NCI-H748 treated with DMSO at 0.1 percent for 48 hours (cell line): ENCODE measurements at places on chromosomes 13 and 19.

GRCh38 chr13:91762957-91763356 lies 364.5 kb downstream of the GPC5 start:
- no peak for DNase-seq

- DNase-seq, result no peak
Measured at GRCh38 chr13:85582890-85583289, 216.3 kb downstream of the SLITRK6 start.

DNA sequence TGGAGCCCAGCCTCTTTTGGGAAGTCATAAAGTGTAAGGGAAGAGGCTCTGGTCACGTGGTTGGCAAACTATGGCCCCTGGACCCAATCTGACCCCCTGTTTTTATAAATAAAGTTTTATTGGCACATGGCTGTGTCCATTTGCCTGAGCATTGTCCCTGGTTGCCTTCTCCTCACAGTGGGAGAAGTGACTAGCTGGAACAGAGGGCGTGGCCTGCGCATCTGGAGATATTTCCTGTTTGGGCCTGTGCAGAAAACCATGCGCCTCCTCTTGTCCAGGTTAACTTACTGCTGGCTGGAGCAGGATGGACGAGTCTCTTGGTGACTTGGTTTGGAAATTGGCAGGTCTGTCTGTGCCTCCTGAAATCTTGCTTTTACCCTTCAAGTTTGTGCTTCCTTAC lies 48.3 kb downstream of the KDM4B start:
- no peak for DNase-seq

DNA sequence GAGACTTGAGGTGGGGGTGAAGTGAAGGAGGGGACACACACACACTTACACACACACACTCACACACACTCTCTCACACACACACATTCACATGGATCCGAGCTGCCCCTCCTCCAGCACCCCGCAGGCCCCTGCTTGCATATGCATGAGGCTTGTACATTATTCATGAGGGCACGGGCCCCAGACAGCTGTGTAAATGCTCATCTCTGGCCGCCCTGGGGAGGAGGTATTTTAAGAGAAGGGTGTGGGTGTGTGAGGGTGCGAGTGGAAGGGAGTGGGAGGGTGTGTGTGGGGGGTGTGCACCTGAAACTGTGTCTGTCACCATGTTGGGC lies 2.4 kb downstream of the NCAN start:
- no peak for DNase-seq

DNA sequence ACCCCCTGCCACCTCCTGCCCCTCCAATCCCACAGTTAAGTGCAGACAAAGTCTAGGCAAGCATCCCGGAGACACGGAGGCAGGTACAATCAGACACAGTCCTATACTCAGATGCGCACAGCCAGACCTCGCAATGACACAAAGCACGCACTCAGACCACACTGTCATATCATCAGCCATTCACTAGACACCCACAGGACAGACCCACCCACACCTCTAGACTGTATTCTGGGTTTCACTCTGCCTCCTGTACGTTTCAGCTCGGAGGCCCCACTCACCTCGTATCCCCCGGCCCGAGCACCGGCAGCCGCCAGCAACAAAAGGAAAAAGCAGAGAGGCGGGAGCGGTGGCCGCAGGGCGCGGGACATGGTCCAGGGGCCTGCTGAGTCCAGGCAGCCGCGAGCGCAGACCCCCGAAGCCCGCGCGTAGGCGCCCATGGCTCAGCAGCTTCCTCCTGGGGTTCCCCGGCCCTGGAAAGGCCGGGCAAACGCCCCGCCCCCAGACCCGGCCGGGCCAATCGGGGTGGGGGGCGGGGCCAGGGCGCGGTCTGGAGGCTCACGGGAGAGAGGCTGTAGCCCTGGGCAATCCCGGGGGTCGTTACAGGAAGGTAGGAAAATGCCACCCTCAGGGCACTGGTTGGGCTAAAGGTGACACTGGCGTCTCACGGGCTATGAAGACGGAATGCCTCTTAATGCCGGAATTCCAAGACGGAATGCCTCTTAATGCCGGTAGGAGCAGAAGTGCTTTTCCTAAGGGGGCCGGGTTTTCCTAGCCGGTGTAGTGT lies at the start of the genes MAN2B1 and WDR83:
MAN2B1 (minus strand) TSS at position 478 of the 784 bp plus-strand sequence; CDS start at position 437, 41 bp downstream.
WDR83 (plus strand) TSS at position 543 of the 784 bp plus-strand sequence. CDS start 2,984 bp downstream, outside the sequence.
- DNase-seq, result peak; percentile 10

DNA sequence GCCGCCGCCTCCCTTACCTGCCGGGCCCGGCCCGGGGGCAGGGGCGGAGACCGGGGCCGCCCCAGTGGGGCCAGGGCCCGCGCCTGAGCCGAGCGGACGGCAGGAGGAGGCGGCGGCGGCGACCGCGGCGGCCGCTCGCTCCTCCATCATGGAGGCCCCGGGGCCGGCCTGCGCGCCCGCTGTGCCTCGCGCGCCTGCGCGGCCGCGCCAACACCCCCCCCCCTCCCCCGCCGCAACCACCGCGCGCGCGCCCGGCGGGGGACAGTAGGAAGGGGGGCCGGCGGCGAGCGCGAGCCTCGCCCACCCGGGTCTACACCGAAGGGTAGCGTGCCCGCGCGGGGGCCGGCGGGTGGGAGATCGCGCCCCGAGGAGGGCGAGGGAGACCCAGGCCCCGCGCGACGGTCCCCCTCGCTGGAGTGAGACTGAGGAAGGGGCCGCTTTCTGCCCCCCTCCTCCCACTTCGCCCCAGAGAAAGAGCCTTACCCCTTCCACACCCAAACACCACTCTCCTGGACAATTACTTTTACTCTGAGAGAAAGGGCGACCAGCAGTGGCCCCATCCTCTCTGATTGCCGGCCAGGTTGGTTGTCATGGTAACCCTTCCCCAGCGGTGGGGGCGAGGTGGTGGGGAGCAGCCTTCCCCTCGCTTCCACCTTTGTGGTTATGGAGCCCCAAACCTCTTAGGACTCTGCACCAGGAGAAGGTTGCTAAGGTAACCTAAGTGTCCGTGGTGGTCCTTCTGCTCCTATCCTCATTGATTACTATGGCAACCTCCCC lies at the start of gene STRN4:
STRN4 (minus strand) TSS at position 170 of the 777 bp plus-strand sequence; CDS start at position 150, 20 bp downstream.
- no peak for DNase-seq

- DNase-seq, result no peak
Measured at GRCh38 chr13:112521073-112521685, 66.8 kb downstream of the TUBGCP3 start.

GRCh38 chr13:106393776-106394175 lies 141.7 kb downstream of the EFNB2 start:
- DNase-seq, result no peak

DNA sequence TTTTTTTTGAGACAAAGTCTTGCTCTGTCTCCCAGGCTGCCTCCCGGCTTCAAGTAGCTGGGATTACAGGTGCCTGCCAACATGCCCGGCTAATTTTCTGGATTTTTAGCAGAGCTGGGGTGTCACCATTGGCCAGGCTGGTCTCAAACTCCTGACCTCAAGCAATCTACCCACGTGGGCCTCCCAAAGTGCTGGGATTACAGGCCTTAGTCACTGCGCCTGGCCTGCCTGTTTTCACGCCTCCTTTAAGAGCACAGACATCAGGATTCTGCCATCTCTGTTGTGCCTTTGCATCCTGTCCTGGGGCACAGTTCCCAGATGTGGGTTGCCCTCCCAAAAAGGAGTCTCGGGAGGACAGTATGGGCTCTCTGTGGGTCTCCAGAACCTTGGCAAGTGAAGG lies 2.5 kb upstream of the PRAM1 start:
- DNase-seq, result no peak

DNA sequence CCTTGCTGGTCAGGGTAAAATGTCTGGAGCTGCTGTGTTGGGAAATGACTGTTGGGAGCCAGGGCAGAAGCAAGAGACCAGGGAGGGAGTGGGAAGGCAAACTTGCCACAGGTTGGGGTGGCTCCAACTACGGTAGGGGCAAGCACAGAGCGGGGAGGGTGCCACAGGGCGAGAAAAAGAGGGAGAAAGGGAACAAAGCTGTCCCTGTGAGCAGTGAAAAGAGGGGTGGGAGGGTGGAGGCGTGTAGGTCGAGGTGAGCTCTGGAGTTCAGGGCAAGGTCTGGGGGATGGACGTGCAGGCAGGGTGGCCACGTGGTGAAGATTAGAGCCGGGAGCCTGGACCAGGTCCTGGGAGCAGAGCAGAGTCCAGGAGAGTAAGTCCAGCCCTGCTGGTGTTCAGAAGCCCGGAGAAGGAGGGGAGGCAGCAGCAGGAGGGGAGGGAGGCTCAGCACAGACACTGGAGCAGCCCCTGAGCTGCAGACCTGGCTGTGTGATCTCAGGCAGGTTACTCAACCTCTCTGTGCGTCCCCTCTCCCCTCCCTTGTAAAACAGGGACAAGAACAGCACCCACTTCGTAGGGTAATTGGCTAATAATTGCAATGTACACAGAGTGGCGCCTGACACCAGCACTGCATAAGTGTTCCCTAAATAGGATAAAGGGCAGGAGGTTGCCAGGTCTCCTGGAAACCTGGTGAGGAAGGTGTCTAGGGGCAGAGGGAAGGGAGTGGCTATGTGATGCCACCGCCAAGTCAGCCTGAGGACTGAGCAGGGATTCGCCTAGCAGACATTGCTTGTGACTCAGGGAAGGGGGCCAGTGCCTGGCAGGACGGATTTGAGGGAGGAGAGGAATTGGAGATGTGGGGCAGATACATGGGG lies 3.2 kb upstream of the POLR2E start:
- DNase-seq, result no peak

GRCh38 chr19:35291916-35292315 lies at the start of gene MAG:
TSS of gene MAG (plus strand) at chr19:35292161. CDS start at chr19:35295409, 3,248 bp downstream.
- DNase-seq, result no peak

GRCh38 chr13:99809926-99810325 lies 161.6 kb downstream of the ZIC5 start:
- DNase-seq, result no peak

DNA sequence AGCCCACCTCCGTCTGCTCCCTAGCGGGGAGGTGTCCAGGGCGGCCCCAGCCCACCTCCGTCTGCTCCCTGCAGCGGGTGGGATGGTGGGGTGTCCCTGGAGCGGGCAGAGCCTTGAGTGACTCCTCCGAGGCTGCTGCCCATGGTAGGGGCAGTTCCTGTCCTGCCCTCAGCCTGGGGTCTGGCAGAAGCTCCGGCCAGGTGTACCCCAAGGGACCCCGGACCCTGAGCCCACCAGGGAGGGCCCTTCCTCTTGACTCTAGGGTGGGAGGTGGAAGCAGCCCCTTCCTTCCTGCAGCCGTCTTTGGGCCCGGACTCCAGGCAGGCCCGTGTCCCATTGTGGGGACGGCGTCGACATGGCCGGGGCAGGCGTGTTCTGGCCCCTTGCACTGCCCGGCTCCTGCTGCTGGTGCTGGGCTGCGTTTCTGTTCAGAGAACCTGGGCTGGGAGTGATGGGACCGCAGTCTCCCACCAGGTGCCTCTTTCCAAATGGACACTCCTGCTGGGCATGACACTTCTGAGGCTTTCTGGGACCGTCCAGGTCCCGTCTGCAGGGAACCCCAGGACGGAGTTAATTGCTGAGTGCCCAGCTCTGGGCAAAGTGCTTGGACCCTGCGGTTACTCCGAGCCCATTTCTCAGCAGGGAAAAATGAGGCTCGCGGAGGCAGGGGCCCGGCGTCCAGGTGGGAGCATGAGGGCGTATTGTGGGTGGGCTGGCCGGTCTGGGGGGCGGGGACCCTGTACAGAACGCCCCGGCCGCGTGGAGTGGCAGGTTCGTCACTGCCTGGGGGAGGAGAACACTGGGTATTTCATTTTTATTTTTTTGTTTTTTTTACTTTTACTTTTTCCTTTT lies 19.8 kb downstream of the ARID3A start:
- DNase-seq, result no peak

GRCh38 chr13:60324131-60324530 lies 72.9 kb upstream of the TDRD3 start:
- DNase-seq, result no peak

GRCh38 chr13:113413178-113413897 lies 40.0 kb downstream of the ADPRHL1 start:
- DNase-seq, result no peak

GRCh38 chr19:53871454-53871853 lies 3.8 kb downstream of the MYADM start:
- DNase-seq, result no peak

GRCh38 chr13:52600666-52601065 lies 41.6 kb upstream of the HNRNPA1L2 start:
- no peak for DNase-seq

DNA sequence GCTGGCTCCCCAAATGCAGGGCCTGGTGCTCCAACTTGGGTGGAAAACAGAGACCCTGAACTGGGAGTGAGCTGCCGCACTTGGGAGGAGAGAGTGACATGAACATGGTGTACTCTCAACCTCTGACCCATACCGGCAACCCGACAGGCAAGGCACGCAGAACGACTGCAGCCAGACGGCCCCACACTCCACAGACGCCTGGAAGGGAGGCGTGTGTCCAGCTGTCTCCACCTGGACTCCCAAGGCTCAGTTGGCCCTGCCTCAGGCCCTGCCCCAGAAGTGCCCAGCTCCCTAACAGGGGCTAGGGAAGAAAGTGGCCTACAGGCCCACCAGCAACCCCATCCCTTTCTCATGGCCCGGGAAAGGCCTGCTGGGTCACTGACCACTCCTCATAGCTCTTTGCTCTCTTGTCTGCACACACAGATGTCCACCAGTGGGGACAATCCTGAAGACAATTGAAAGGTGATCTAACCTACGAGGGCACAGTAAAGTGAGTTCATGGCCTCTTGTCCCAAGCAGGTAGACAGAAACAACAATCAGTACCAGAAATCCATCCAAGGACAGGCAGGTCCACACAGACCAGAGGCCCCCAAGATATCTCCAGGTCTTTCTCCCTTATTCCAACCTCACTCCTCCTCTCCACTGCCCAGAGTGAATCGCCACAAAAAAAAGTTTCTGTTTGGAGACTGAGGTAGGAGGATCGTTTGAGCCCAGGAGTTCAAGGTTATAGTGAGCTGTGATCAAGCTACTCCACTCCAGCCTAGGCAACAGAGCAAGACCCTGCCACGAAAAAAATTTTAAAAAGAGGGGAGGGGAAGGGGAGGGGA lies 28.2 kb downstream of the ELL start:
- no peak for DNase-seq

DNA sequence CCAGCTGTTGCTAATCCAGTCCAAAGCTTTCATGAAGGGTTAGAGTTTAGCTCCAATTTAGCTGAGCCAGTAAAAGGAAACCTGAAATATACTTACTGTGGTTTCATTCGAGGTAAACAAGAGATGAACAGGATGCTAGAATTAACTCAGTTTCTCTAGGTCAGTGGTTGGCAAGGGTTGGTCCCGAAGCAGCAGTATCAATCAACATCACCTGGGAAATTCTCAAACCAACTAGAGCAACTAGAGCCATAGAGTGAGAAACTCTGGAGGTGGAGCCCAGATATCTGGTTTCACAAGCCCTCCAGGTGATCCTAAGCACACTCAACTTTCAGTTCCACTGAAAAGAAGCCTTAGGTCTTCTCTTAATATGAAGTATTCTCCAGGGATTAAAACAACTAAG lies 376.7 kb downstream of the OXGR1 start:
- no peak for DNase-seq
